ENCODE measurements at places on chromosomes 3 and 15.

GRCh38 chr3:155420881-155421486 is 127.5 kb upstream of the STRIT1 start:
- no peak for DNase-seq

DNA sequence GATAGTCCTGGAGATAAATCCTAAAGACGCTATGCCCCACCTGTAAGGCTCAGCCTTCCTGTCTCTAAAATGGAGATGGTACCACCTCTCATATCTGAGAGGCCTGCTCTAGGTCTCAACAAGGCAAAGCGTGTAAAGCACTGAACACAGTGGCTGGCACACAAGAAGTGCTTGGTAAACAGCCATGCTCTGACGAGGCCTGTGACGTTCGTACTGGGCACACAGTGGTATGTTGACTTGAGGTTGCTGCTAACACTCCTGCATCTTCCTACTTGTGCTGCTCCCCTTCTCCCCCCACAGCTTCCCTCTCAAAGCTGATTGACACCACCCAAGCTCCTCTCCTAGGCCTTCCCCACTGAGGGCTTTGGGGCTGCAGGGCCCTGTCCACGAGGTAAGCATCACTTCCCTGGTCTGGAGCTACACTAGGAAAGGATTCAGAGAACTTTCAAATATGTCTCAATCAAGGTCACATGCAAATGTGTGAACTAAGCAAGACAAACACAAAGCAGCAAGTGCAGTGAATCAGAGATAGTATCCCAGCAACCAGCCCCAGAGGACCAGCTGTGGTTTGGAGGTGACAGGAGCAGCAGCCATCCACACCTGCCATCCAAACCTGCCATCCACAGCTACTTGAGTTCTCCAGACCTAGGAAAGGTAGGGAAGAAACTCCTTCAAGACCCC is 177.5 kb downstream of the STT3B start:
- DNase-seq = no peak

DNA sequence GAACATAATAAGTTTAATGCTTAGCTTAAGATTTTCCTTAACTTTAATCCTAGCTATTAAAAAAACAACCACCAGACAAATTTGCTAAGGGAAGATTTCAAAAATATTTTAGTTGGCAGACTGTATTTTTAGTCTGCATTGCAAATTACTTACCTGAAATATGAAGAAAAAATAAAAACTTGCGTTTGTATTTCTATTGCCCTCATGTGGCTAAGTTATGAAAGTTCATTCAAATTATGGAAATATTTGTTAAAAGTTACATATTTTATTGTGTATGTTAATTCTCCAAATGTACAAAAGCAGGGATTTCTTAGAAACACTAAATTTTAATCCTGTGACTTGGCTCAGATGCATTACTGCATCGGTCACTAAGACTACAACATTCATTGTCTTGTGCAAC is 15.0 kb downstream of the GTF2A2 start:
- DNase-seq = no peak

DNA sequence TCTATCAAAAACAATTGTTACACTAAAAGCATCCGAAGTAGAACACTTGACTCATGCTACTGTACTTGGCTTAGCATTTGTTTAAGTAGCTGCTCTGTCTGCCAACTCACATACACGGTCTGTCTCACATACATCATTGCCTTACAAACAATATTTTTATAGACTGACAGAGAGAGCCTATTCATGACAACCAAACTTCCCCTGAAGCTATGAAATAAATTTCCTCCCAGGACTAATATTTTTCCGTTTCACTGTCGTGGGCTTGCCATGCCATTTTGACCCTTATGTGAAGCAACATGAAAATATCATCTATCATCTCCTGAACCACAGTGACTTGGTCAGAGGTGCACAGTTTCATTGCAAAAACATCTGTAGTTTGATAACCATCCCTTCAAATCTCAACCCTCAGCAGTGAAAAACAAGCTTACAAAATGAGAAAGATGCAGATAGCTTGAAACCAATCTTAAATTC is 66.5 kb upstream of the PYGO1 start:
- no peak for DNase-seq

GRCh38 chr15:60790641-60791040 is 311.7 kb upstream of the ICE2 start:
- no peak for DNase-seq

GRCh38 chr3:135460273-135460672 is 505.3 kb upstream of the PPP2R3A start:
- no peak for DNase-seq

DNA sequence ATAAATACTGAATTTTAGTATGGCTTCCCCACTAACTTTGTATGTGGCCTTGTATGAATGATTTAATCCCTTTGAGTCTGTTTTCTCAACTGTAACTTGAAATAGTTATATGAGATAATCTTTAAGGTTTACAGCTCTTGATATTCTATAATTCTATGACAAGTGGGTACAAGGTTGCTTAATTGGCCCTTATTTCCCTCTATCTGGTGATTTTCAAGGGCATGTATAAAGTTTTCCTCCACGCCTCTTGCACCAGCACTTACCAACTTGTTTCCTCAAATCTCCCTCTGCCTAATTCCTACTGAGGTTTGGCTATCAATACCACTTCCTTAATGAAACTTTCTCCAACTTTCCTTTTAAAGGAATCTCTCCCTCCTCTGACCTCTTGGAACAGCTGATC is 112.9 kb downstream of the ISL2 start:
- no peak for DNase-seq

DNA sequence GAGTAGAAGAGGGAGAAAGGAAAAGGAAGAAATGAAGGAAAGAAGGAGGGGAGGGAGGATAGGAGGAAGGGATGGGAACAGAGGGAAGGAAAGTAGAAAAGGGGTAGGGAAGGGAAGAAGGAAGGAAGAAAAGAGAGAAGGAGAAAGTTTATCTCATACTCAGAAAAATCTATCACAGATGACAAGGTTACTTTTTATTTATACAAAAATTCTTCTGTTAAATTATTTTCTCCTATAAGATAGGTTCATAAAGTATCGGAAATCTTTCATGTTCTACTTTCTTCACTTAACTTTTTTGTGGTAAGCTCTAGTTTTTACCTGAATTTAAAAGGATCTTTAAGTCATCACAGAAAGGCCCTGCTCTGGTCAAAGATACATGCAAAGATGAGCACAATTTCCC is 38.1 kb downstream of the SI start:
- no peak for DNase-seq

GRCh38 chr15:63261311-63261710 is 16.1 kb upstream of the APH1B start:
- no peak for DNase-seq

- no peak for DNase-seq
Observed at GRCh38 chr3:172071780-172072330, 32.5 kb downstream of the FNDC3B start.

- no peak for DNase-seq
Observed at GRCh38 chr15:42160136-42160535, 3.7 kb upstream of the PLA2G4F start.

GRCh38 chr3:177604181-177604580 is 406.9 kb upstream of the TBL1XR1 start:
- no peak for DNase-seq

DNA sequence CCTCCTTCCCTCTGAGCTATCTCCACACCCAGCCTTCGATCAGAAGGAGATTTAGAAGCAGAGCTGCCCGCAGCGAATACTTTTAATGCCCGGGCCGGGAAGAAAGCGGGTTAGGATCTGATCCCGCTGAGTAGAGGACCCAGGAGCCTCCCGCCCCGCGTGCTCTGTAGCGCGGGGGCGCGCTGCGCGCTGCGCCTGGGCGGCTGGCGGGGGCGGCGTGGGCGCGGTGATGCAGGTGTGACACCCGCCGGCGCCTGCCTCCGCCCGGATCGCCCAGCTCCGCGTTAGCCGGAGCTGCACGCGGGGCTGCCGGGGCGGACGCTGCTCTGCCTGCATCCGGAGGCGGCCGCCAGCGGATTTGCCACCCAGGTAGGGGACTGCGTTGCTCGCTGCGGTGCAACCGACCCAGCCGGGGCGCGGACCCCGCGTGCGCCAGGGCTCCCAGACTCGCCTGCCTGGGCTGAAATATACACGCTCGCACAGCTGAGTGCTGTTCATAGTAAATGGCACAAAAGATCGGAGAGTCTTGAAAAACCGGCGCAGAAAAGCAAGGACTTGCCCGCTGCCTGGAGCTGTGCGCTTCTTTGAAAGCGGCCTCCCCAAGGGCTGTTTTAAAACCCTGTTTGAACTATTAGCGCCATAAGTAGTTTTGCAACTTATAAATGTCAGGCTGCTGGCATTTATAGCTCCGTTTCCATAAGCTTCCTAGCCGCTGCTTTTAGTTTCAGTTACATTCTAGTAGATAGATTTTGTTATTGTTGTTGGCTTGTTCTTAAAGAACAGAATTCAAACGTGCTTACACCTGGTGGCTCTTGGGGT is at the start of gene SV2B:
Gene SV2B, plus strand, starts transcription at position 263 of the 819 bp plus-strand sequence. CDS start 126,007 bp downstream, outside the sequence.
- no peak for DNase-seq

DNA sequence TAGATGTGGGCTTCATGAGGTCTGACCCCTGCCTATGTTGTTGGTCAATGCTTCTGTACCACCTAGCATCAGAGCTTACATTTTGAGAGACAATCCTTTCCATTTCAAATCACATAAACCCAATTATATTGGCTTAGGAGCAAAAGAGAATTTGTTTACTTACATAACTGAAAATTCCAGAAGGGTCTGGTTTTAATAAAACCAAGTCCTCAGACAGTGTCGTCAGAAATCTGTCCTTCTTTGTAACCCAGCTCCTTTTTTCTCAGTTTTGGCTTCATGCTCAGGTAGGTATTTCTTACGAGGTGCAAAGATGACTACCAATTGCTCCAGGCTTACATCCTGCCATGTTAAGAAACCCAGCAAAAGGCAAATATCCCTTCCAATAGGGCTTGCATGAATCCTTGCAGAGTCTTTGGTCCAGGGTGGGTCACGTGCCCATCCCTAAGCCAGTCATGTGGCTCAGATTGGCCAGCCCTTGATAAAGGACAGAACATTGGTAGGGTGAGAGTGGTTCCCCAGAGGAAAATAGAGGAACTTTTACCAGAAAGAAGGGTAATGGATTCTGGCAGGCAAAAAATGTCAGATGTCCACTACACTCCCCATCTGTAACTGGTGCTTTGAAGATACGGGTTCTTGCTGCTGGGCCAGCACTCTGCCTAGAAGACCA is 50.2 kb upstream of the VILL start:
- DNase-seq = no peak

DNA sequence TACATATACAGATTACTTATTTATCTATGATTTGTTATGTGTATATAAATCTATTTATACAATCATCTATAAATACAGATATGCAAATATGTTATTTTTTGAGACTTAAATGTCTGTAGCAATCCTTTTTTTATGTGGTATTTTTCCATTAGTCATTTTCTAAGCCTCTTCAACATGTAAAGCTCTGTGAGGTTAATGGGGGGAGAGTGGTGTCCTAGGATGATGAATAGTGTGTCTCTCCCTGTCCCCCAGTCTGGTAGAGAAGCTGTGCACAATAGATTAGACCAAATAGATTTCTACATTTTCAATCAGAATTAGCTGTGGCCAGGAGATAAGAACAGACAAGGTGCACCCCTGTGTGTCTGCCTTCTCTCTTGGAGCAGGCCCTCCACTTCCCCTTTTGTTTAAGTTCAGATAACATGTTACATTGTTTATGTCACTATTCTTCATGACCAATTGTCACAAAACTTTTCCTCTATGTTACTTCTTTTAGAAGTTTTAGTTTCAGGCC is 453.9 kb downstream of the LPP start:
- DNase-seq = no peak

DNA sequence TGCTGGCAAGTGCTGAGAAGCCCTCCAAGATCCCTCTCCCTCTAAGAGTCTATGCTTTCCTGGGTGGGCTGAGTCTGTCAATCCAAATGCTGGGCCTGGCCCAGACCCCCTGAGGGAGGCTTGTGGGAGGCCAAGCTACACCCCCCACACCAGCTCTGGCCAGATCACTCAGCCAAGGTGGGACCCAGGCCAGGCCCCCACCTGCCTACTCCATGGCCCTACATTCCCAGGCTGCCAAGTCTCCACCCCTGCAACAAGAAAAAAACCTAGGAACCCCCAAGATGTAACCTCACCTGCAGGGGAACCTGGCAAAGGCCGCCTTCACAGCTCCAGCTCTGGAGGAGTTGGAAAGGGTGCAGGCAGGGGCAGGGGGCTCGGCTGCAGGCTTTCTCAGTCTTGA is 109.1 kb downstream of the CHSY1 start:
- DNase-seq = no peak

DNA sequence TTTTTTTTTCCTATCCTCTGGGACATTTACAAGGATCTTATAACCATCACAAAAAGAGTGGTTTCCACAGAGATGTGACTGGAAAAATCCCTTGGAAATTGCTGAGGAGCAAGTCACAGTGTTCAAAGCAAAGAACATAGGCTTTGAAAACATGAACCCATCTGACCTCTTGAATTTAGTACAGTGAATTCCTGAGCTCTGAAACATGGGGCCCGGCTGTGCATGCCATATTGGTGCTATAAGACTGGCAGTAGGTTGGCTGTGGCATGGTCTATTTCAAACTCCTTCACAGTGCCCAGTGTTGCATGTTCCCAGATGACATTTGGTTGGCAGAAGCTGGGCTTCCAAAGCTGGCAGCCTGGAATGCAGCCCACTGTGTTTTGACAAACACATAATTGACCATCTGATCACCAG is 202.2 kb downstream of the TIGIT start:
- peak; percentile 34 for DNase-seq

GRCh38 chr3:10783360-10784351 is 32.4 kb upstream of the SLC6A11 start:
- DNase-seq = no peak

DNA sequence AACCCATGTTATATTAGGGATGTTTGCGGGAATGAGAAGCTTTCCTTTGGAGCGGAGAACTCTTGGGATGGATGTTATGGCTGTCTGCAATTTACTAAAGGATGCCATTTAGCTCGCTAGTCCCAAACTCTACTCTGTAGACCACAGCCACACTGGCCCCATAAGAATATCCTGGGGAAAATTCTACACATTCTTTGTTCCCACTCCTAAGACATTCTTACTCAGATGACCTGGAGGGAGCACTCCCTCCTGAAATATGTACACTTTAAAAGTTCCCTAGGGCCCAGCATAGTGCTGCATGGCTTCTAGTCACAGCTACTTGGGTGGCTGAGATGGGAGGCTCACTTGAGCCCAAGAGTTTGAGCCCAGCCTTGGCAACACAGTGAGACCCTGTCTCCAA is 288.7 kb upstream of the RORA start:
- no peak for DNase-seq
